ENCODE measurements at places on chromosomes 4 and X. TPM values are rescaled to one million over a fixed set of nuclear protein-coding genes. Genes with fewer than 3 reads are reported as not detected.
A peak's percentile ranks its signal among the peaks of the same experiment; 100 is the strongest.

The ZNF732 gene
- total RNA-seq: 0.11 TPM

The ERAS gene
- total RNA-seq: not detected

The GAK gene
- 86.7 TPM for total RNA-seq

The ACOX3 gene
- total RNA-seq: 33.8 TPM

DNA sequence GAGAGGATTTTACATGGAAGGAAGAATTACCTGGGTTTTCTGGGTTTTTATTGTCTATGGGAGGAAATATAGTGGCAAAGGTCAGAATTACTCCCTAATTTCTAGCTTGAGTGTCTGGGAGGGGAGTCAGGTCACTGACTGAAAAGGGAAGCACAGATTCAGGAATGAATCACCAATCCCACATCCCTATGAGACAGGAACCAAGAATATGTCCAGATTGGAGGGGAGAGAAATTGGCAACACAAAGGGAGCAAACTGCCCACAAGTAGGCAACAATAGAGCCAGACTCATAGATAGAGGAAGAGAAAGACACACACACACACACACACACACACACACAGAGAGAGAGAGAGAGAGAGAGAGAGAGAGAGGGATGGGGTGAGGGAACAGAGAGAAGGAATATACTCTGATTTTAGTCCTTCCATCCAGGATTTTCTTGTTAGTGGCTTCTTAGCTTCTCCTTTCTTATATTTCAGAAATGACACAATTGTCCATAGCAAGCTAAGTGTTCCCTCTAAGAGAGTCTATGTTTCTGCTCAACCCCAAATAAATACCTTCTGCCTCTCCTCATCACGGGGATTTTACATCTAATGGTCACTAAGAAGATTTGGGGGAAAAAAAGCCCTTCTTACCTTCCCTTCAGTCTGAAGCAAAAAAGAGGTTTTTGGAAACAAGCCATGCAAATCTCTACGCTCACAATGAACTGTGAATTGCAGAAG, 12.0 kb downstream of the P2RY10 start:
- no peak for DNase-seq

- DNase-seq: no peak
Measured at GRCh38 chr4:4268776-4269175, 20.8 kb upstream of the TMEM128 start.

GRCh38 chrX:124023838-124024238, 62.3 kb downstream of the STAG2 start:
- peak; percentile 68 for DNase-seq

GRCh38 chrX:817759-818300, 187.2 kb downstream of the SHOX start:
- no peak for DNase-seq

DNA sequence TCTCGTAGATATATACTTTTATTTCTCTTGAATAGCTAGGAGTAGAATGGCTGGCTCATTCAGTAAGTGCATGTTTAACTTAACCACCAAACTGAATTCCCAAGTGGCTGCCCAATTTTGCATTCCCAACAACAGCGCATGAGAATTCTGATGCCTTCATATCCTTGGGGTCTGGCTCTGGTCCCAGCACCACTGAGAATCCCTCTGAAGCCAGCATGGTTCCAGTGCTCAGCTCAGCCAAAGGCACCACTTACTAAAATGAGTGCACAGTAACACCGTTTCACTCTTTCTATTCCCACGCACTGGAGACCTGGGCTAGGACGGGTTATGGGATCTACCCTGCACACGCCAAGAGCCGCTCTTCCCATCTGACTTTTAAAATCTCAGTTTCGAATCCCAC, 60.4 kb downstream of the CASP3 start:
- DNase-seq: no peak

DNA sequence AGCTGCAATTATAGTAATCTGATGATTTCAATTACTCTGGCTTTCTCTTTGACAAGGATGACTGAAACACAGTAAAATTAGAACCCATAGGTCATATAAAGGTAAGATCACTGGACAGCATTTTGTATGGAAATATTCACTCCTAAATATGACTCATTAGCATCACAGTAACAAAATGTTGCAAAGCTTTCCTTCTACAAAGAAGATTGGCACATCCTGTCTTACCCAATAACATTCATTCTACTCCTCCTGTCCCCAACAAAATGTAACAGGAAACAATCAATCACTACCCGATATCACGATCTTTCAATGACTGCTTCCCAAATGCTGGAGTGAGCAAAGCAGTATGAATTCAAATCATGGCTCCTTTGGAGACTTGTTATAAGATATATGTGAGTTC, 95.3 kb downstream of the FANCB start:
- peak; percentile 57 for DNase-seq

- peak; percentile 96 for DNase-seq
Measured at GRCh38 chr4:1579001-1579900, 104.9 kb downstream of the FAM53A start.

- peak; percentile 46 for DNase-seq
Measured at GRCh38 chr4:15182600-15183220, 180.4 kb downstream of the CPEB2 start.

- DNase-seq: peak; percentile 79
Measured at GRCh38 chr4:128354205-128354821, 66.7 kb upstream of the PGRMC2 start.

- no peak for DNase-seq
Measured at GRCh38 chr4:109671350-109671749, 31.9 kb downstream of the CASP6 start.

DNA sequence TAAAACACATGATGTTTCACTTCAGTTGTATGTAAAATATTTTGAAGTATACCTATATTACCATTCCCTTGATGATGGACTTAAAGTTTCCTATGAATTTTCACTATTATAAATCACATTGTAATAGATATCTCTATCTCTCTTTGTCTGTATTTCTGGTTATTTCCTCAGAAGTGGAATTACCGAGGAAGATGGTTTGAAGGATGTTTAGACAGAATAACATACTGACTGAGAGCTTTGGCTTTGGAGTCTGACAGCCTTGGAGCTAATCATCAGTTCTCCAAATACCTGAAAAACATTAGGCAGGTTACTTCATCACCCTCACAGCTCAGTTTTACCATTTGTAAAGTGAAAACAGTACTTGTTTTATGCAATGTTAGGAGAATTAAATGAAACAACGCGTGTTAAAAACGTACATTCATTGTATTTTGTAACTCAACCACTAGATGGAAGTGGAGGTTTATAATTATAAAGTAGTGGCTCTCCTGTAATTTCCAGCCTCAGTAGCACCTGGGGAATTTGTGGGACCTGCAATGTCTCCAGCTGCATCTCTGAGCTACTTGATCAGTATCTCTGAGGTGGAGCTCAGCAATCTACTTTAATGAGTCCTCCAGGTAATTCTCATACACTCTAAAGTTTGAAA, 14.3 kb downstream of the JCHAIN start:
- DNase-seq: peak; percentile 59

GRCh38 chrX:12978205-12979025, 3.5 kb downstream of the TMSB4X start:
- peak; percentile 69 for DNase-seq

DNA sequence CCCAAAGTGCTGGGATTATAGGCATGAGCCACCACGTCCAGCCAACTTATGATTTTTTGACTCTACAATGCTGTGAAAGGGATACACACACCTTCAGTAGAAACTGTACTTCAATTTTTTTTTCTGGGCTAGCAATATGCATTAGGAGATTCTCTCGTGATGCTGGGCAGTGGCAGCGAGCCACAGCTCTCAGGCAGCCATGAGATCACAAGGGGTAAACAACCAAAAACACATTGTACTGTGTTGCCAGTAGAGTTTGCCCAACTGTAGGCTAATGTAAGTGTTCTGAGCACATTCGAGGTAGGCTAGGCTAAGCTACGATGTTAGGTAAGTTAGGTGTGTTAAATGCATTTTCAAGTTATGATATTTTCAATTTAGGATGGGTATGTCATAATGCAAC, 25.7 kb downstream of the RAB33A start:
- DNase-seq: peak; percentile 44
